T-cell (primary cell): ENCODE measurements at places on chromosomes 3 and 15.

GRCh38 chr3:25033407-25034029 is 394.5 kb upstream of the RARB start:
- no peak for DNase-seq

DNA sequence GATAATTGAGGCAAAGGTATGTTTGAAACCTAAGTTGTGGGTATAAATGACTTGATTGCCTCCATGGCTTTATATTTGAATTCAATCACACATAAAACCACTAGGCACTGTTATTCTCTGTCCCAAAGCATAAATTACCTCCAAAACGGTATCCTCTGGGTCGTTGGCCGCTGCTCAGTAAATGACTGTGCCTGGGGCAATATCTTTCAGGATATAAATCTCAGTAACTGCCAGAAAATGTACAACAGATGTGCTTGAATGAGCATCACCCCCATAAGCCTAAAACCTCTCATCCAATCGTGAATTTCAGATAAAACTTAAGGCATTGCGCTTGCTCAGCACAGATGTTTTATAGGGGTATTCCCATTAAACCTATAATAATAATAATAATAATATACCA is 19.0 kb upstream of the C3orf49 start:
- no peak for DNase-seq

DNA sequence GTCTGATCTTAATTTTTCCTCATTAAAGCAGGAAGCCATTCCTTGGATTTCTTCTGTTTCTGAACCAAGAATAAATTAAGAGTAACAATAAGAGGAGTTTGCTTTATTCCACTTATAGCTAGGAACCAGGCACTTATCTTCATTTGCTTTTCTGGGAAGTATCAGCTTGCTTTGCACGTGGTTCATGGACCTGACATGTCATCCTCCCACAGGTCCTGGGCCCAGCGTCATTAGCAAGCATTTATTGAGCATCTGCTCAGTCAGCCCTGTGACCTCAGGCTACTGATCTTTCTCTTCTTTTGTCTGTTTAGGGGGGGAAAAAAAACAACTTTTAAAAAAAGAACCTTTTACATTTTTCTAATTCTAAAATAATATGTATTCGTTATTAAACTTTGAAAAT is 34.7 kb upstream of the CRTC3 start:
- no peak for DNase-seq

- DNase-seq: no peak
Measured at GRCh38 chr3:170605490-170605889, 19.6 kb upstream of the SLC7A14 start.

DNA sequence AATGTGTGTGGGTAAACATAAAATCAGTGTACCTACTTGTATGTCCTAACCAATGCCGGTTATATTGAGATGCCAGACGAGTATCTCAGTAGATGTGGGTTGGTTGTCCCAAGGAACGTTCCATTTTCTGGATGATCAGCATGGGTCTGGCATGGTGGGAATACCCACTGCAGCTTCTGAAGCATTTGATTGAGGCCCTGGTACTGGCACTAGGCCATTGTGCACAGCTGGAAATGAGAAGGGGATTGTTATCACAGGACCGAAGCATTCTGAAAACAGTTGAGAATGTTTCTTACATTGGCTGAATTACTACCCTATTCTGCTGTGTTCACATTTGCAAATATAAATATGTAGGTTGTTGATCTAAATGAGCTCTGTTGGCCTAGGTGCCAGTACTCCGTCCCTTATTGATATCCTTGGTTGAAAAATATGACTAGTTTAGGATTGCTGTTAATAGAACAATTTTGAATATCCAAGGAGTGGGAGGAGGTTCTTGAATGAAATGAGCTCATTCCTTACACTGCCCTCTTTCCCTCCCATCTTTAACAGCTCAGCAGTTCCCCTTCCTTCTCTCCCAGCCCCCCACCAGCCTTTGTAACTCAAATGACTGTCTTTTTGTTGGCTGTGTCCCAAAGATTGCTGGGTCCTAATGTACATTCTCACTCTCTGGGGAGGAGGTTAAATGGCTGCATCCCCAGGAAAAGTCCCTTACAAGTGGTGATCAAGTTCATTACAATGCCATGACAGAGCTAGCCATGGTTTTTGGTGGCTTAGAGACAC is 293.3 kb upstream of the TPM1 start:
- DNase-seq: no peak

DNA sequence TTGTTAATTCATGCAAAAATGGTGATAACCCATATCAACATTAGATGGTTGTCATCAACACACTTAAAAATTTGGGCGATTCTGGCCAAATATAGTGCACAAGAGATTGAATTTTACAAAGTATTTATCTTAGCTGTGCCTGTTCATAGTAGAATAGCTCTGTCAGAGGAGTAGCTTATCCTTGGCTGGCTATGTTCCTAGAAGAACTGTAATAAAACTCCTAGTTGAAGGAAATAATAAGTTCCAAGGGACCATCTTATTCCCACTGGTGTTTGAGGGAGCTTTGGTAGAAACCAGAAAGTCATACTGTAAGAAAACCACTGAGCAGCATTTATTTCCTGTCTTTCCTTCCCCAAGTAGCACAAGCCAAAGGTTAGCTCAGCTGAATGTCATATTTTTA is 201.8 kb downstream of the GRM7 start:
- DNase-seq: no peak

DNA sequence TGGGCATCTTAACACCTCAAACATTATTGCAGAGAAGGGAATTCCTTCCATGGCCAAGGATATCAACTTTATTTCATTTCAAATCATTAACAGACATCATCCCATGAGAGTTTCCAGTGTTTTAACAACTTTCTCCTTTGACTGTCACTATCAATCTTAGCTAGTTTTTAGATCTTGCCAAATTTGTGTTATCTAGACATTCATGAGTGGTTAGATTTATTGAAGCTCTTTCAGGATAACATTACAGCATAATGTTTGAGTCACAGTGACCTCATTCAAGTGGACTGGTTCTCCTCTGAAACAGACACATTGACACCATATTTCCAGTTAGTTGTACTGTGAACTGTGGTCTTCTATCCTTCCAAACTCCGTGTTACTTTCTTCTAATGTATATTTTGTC is 8.6 kb upstream of the TNFAIP8L3 start:
- no peak for DNase-seq

- DNase-seq: no peak
Measured at GRCh38 chr15:89340573-89340972, 5.9 kb upstream of the POLG start.

- no peak for DNase-seq
Measured at GRCh38 chr3:126557761-126558160, 971 bp downstream of the C3orf22 start.
